NCI-H1417 (cell line): ENCODE measurements at places on chromosomes 11 and 22.

GRCh38 chr11:82775736-82776346 is 42.2 kb upstream of the FAM181B start:
- peak; percentile 6 for DNase-seq

DNA sequence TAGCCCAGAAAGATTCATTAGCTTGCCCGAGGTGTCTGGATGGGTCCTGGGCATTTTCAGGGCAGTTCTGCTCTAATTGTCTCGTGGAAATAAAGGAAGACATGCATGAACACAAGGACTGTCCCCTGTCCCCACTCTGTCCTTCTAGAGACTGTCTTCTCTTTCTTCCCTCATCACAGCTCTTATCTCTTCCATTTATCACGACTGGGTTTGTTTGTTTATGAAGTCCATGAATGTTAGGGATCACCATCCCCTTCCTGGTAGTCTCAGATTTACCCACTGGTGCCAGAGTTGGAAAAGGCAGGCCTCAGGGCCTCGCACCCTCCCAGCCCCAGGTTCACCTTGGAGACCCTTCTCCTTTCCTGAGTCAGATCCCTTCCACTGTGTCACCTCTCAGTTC is 134.8 kb downstream of the PARVA start:
- DNase-seq = no peak

DNA sequence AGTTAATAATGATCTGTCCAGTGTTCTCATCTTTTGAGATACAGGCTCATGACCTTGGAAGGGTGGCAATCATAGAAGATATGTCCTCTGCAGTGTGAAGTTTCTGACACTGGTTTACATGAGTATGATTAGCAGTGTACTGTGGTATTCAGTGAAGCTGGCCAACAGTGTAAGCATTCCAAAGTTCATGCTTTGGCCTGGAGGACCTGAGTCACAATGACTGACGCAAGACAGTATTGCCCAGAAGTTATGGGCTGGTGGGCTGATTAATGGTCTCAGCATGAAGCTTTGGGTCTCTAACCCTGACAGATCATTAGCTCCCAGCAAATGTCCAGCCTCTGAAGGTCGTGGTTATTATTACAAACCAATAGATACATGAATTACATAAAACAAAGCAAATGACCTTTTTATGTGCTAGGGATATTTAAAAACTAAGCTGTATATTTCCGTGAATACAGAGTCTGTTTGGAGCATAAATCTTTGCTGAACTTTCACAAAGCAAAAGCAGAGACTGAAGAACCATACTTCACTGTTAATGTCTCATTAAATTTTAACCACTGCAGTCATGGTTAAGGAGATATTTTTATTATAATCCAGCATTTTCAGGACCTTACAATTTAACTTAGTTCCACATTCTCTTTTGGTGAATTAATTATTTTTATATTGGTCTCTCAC is 28.3 kb upstream of the USP47 start:
- no peak for DNase-seq

- DNase-seq = peak; percentile 59
These were observed 5.9 kb upstream of the GLB1L3 start for GRCh38 chr11:134270250-134270714.

DNA sequence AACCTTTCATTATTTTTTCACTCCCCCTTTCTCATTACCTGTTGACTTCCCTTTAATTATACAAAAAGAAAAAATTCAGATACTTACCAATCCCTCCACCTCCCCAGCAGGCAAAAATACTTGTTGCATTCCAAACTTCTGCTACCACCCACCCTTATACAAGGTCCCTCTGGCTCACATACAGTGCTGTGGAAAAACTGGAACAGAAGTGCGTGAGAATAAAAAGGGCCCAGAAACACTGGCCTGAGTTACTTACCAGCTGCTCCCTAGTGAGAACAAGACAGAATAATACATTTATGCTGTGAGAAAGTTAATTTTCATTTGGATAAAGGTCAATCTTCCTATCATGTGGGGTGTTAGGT is 46.9 kb upstream of the RAPSN start:
- DNase-seq = no peak

- no peak for DNase-seq
These were observed 75.6 kb downstream of the TP53I11 start for GRCh38 chr11:44875037-44875436.

- DNase-seq = no peak
These were observed 12.1 kb upstream of the DNAJB7 start for GRCh38 chr22:40874016-40874415.

DNA sequence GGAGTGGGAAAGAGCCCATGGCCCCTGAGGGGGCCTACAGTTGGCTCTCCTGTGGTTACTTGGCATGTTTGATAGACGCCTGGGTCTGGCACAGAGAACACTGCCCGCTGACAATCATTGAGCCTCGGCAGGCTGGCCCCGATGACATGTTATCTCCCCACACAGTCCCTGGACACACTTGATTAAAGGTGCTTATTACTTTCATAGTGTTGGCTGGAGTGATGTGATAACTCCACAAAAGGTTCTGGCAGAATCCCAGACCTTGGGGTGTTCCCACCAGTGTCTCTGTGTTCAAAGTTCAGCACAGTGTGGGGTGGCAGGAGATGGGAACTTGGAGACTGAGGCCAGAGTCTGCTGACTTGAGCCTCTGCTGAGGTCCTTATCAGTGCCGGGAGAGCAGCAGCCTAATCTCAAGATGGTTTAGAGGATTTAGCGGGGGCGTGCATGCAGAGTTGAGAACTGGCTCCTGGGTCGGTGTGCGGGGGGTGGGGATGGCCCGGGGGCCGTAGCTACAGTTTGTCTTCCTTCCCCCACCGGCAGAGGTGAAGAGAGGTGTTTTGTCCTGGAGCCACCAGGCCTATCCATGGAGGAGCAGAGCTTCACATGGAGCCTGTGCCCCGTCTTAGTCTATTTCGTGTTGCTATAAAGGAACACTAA is 22.5 kb downstream of the PARVB start:
- no peak for DNase-seq

DNA sequence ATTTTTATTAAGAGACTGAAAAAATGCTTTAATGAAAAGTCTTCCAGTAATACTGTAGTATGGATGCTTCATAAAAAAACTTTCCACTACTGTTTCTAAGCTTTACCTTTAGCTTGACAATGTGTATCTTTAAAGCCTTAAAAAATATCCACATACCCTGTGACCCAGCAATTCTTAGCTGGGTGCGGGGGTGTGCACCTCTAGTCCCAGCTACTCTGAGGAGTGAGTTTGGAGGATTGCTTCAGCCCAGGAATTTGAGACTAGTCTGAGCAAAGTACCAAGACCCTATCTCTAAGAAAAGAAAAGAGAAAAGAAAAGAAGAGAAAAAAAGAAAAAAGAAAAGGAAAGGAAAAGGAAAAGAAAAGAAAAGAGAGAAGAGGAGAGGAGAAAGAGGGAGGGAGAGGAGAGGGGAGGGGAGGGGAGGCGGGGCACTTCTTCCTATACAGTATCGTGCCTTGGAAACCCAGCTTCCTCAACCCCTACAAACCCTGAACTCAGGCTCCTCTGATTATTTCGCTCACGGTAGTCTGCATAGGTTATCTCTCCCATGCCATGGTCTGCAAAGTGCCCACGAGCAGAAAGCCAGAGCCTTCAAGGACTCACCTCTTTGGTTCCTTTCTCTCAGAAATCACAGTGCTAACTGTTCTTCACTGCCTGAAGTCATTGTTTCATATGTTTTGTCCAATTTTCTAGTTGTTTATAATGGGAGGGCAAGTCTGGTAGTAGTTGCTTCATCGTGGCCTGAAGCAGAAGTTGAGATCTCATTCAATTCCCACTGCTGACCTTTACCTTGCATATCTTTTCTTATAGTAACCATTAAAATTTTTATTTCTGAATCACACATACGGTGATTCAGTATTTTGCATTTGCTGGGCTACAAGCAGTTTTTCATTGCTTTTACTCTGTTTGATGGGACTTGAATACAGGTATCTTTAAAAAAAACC is 82.2 kb downstream of the FAM83F start:
- DNase-seq = no peak

DNA sequence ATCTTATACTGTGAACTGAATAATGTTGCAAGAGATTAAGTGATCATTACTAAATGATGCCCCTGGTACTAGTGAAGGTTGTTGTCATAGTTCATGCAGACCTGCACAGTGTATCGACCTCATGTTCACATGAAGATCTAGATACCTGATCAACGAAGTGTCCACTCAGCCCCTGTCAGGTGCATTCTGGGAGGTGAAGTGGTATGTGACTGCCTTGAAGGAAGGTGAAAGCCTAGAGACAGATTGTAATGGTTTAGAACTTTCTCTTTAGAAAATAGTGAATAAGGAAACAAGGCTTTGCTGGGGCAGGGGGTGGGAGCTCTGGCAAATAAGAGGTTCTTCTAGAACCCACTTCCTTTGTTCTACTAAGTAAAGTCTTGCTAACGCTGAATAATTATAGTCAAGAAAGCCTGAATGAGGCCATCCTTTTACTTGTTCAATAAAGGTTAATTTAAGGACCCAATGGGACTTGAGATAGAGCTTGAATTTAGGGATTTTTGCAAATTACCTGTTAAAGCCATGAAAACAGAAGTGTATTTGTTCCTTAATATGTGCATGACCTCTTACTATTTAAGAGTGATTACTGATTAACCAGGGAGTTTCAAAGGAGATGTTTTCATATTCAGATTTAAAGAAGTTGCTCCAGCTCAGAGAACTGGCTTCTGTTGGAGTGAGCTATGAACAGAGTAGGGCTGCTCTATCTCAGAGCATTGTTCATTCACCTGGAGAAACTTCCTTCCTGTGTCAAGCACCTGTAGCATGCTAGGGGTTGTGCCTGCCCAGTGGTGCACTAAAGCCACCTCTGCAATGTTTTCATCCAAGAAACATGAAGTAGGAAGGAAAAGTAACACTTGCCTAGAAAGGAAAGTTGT is 45.3 kb downstream of the C22orf31 start:
- DNase-seq = no peak

GRCh38 chr11:71232364-71232763 is 20.0 kb downstream of the SHANK2 start:
- DNase-seq = no peak

- peak; percentile 55 for DNase-seq
These were observed 44.2 kb upstream of the TTLL12 start for GRCh38 chr22:43230971-43231723.

DNA sequence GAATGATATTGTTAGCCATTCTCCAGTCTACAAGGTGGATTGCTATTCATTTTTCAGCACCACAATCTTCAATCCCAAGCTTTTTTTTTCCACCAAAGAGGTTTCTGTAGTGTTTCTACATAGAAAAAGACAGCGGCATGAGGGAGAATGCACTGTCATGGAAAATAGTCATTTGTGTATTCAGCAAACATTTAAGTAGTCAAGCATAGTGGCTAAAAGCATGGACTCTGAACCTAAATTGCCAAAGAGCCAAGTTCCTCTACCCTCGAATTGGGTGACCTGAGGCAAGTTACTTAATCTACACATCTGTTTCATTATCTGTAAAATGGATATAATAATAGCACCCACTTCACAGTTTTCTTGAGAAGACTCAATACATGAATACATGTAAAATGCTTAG is 14.2 kb downstream of the GAS2 start:
- DNase-seq = no peak

DNA sequence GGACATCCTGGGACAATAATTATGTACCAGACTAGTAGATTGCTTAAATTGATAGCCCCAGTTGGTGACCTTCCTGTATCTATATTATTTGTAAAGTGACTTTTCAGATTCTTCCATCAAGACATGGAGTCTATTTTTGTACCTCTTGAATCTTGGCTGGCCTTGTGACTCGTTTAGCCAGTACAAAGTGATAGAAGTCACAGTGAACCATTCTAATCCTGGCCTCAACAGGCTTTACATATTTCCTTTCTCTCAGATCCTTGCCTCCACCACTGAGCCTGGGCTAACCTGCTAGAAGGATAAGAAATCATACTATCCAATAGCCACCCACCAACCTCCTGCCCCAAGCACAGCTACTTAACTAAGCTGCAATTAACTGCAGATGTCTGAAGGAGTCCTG is 37.5 kb upstream of the SLC6A5 start:
- no peak for DNase-seq

DNA sequence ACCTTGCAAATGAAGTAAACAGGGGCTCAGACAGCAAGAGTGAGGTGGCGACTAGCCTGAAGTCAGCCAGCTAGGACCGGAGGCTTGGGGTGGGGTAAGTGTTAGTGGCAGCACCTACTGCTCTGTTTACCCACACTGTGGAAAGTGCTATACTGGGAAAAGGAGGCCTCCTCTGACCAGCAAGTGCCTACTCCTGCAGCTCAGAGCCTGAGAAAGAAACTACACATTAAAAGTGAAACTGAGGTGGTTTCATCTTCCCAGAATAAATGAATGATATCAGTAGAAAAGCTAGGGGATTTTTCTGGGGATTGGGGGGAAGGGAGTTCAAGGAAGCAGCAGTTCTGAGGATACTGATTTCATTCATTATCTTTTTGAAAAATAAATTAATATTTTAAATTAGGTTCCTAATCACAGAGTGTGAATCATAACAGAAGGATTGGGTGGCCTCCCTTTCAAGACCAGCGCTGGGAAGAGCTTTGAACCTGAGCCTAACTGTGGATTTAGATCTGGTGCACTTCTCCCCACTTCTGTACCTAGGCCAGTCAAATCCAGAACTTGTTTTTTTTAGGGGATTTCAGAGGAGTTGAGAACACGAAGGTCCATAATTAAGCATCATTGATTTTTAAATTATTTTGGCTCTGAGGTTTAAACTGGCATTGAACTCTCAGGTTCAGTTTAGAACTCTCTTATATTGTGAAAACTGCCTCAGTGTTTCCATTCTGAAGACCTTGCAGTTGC is 48.1 kb upstream of the GRAMD1B start:
- DNase-seq = no peak

GRCh38 chr11:78363024-78363619 is 54.5 kb downstream of the GAB2 start:
- no peak for DNase-seq

- DNase-seq = no peak
These were observed 15.0 kb downstream of the VWCE start for GRCh38 chr11:61279934-61280659.
